ENCODE measurements at places on chromosomes 3 and 15.

DNA sequence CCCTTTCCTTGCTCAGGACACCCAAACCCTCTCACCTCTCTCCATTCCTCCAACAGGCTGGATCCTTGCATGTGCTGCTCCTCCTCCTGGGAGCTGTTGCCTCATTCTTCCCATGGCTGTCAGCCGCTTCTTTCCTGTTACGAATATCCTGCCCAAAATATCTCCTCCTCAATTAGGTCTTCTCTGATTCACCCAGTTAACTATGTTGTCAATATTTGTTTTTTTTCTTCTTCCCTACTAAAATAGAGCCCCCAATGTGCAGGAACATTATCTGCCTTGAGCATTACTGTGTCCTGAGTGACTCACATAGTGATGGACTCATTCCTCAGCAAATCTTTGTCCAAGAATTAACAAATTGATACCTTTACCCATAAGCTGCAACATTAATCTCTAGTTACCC lies 357.2 kb downstream of the CLSTN2 start:
- no peak for DNase-seq

- DNase-seq = no peak
Observed at GRCh38 chr3:64975147-64975546, 287.3 kb upstream of the ADAMTS9 start.

DNA sequence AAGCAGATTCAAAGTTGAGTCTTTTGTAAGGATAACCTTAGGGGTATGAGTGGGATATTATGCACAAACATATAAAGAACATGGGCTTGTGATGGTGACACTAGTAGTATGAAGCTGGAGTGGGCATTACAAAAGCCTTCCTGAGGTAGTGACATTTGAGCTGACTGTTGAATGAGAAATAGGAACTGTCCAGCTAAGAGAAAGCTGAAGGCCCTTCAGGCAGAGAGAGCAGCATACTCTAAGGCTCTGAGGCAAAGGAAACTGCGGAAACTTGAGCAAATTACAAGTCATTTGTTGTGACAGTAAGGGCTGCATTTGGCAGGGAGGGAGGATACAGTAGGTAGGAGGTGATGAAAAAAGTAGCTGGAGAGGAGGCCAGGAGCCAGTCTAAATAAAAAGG lies 190.7 kb upstream of the CD96 start:
- DNase-seq = no peak

DNA sequence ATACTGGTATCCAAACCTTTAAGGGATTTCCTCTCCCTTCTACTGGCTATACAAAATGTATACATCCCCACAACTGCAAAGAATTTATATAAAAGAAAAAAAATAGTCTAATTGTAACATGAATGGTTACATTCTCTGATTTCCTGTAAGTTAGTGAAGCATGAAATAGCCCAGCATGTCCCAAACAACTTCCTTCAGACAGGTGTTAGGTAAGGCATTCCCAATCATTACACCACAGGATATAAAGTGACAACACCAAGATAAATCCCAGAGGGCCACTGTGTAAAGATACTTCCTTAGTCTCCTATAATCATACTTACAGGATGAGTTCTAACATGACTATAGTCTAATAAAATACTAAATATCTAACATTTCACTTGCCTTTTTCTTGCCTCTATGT lies 7.6 kb downstream of the CMTM6 start:
- no peak for DNase-seq

- no peak for DNase-seq
Observed at GRCh38 chr3:193470710-193471109, 84.0 kb downstream of the ATP13A4 start.
